Muscle of leg (tissue), 16 donors: ENCODE measurements at places on chromosomes 12 and 14.

- peak; percentile 66 for DNase-seq
Observed at GRCh38 chr12:68317047-68317667, 15.0 kb downstream of the MDM1 start.

DNA sequence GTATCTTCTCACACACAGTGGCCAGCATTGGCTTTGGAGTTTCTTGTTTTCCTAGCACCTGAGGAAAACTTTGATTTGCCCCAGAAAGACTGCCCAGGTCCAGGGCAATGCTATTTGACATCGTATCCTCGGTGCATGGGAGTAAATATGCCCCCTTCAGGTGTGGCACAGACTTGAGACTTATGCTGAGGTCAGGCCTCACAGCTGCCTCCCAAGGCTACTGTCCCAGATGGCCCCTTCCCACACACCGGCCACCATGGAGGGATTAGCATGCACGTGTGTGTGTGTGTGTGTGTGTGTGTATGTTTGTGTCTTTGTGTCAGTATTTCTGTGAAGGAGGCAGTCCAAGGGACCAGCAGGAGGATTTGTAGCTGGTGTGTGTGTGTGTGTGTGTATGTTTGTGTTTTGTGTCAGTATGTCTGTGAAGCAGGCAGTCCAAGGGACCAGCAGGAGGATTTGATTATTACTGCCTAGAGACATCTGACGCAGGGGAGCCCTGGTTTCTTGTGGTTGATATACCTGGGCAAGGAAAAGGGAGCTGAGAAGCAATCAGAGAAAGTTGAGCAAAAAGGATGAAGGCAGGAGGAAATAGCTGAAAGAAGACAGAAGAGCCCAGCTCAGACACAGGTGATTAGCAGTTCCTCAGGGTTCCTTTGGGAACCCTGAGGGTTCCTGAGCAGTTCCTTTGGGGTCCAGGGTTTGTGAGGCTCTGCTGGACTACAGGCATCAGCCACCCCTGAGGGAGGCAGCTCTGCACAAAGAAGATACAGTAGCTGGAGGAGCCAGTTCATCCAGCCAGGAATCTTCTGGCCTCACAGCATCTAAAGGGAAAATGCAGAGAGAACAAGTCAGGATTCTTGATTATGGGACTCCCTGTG is 42.2 kb downstream of the COX16 start:
- no peak for DNase-seq

GRCh38 chr14:105064721-105065143 is 498 bp downstream of the GPR132 start:
- no peak for DNase-seq

DNA sequence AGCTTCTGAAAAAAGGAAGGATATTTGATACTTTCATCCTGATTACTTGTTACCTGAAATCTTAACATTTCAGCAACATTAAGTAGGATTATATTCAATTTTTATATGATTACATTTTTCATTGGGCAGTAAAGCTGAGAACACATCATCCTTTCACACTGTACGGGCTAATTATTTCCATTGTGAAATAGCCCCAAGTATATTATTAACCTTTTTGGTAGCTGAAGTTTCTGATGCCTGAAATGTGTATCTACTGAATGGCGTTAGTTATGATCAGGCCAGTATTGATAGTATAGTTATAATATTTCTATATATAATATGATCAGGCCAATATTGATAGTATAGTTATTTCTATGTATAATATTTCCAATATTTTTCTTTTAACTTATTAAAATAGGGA is 10.1 kb downstream of the SPATS2 start:
- no peak for DNase-seq
